Fibroblast of pulmonary artery (primary cell): ENCODE measurements at places on chromosomes 13 and 19.

GRCh38 chr19:10582091-10582490 lies 5.0 kb downstream of the AP1M2 start:
- DNase-seq, result no peak

- no peak for DNase-seq
Observed at GRCh38 chr13:46830405-46831005, 33.5 kb upstream of the ESD start.

- DNase-seq, result no peak
Observed at GRCh38 chr13:23730251-23730650, 158.9 kb downstream of the MIPEP start.

GRCh38 chr13:20422362-20422761 lies 103.3 kb downstream of the CRYL1 start:
- DNase-seq, result no peak

DNA sequence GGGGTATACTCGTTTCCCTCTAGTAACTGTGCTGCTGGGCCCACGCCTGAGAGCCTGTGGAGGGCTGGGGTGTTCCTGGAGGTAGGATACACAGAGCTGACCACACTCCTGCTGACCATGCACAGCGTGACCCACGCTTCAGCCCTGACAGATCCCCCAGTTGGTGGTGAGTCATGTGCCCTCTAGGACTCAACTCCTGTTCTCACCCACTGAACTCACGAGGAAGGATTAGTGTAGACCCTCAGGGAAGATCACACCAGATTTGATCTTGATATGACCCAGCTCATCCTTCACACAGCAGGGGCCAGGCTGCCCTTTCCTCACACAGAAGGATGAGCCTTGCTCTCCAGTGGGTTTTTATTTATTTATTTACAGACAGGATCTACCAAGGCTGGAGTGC lies 13.3 kb upstream of the ACP7 start:
- DNase-seq, result no peak

- DNase-seq, result no peak
Observed at GRCh38 chr19:28065026-28065425, 1147.9 kb downstream of the UQCRFS1 start.

GRCh38 chr13:110554946-110555345 lies 6.6 kb downstream of the RAB20 start:
- no peak for DNase-seq

DNA sequence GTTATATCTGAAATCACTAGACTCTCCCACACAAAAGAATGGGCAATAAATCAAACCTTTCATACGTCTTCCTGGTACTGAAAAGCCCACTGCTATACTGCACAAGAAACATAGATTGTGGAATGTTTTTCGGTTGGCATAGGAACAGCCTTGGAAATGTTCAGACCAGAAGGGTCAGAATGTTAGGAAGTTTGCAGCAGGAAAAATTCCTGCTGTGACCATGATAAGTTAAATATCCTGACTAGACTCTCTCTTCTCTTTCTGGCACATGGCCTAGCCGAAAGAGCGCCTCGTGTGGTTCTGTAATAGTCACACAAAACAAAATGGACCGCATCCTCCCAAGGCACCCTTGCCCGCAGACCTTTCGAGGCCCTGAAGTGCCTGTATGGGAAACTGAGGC lies 427.2 kb downstream of the COG6 start:
- DNase-seq, result peak; percentile 94

GRCh38 chr19:18756896-18757295 lies 34.2 kb downstream of the COMP start:
- DNase-seq, result no peak

DNA sequence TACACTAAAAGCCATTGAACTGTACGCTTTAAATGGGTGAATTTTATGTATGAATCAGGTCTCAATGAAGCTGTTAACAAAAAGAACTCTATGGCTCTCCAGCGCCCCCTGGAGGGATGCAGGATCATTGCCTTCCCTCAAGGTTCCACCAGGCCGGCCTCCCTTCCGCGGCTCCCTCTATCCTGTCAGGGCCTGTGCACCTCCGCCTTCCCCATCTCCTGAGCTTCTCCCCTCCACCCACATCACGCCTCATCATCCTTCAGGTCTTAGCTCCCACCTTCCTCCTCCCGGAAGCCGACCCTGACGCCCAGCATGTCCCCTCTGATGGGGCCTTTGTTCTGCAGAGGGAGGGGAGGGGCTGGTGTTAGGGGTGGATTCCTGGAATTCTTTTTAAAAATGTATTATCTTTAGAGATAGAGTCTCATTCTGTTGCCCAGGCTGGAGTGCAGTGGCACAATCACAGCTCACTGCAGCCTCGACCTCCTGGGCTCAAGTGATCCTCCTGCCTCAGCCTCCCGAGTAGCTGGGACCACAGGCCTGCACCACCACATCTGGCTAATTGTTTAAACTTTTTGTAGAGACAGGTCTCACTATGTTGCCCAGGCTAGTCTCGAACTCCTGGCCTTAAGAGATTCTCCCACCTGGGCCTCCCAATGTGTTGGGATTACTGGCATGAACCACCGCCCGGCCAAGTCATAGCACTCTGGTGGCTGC lies 27.7 kb downstream of the MEIS3 start:
- peak; percentile 79 for DNase-seq

- DNase-seq, result no peak
Observed at GRCh38 chr19:36112678-36113077, 1.7 kb downstream of the OVOL3 start.

GRCh38 chr13:40609972-40610726 lies 56.3 kb downstream of the FOXO1 start:
- DNase-seq, result no peak

DNA sequence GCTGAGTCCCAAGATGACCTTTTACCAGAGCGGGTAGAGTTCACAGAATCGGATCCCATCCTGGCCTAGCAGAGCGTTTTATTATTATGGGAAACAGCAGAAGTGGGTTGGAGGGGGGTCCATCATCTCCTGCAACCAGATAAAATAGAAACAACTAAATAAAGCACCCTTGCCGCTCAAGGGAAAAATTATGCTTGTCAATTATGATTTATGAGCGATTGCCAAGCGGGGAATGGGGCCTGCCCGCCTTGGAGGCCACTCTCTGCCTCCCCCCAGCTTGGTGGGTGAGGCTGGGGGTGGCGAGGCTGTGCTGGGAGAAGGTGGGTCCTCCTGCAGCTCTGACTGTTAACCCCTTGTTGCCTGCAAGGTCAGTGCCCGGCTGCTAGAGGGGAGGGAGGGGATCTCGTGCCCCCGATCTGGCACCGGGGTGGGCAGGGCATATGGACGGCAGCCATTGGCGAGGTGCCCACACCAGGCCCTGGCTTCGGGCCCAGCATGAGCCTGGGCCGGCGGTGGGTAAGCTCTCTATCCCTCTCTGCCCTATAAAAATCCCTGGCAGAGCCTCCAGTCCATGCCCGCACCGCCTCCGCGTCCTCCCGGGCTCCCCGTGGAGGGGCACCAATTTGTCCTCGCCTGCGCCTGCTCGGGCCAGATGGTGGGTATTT lies 129.1 kb downstream of the URI1 start:
- DNase-seq, result no peak

DNA sequence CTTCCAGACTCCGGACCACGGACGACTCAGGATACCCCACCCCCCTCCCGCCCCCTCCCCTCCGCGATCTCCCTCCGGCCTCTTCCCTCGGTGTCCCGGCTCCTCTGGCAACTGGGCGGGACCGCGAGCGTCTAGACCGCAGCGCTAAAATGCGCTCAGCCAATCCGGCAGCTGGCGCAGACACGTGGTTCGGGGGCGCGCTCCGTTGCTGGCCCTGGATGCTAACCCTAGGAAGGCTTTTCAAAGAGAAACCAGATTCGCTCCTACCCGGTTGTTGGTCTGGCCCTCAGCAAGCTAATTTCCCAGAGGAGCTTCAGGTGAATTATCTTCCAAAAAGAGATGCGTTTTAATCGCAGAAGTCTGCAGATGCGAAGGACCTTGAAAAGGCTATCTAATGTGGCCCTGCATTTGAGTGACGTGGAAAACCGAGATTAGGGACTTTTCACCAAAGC lies at the start of gene DZIP1:
Gene DZIP1 (minus strand): TSS at position 106 of the 452 bp plus-strand sequence. CDS start 2,677 bp downstream, outside the sequence.
- DNase-seq, result peak; percentile 88

GRCh38 chr19:55095260-55096060 lies 19.8 kb downstream of the EPS8L1 start:
- DNase-seq, result no peak

DNA sequence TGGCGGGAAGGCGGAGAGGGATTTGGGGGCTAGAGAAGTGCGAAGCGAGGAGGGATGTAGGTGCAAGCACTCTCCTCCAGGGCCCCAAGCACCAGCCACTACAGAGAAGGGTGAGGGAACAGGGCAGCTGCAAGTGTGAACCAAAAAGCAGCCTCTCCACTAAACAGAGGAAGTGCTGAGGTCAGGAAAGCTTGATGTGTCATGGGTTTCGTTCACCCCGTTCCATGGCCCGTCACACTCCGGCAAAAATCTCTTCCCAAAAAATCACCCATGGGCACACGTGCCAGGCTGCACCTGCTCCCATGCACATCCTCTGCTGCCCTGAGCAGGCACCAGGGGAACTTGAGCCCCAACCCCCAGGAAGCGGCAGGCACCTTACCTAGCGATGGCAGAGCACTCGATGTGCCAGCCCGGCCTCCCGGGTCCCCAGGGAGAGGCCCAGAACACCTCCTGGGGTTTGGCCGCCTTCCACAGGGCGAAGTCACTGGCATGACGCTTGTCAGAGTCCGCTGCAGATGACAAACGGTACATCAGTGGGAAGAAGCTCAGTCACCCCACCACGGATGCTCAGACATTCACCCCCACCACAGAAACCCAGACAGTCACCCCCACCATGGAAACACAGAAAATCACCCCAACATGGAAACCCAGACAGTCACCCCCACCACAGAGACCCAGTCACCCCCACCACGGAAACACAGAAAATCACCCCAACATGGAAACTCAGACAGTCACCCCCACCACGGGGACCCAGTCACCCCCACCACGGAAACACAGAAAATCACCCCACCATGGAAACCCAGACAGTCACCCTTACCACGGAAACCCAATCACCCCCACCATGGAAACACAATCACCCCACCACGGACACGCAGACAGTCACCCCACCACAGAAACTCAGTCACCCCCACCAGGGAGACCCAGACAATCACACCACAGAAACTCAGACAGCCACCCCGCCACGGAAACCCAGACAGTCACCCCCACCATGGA lies 29.0 kb downstream of the CARS2 start:
- DNase-seq, result no peak

DNA sequence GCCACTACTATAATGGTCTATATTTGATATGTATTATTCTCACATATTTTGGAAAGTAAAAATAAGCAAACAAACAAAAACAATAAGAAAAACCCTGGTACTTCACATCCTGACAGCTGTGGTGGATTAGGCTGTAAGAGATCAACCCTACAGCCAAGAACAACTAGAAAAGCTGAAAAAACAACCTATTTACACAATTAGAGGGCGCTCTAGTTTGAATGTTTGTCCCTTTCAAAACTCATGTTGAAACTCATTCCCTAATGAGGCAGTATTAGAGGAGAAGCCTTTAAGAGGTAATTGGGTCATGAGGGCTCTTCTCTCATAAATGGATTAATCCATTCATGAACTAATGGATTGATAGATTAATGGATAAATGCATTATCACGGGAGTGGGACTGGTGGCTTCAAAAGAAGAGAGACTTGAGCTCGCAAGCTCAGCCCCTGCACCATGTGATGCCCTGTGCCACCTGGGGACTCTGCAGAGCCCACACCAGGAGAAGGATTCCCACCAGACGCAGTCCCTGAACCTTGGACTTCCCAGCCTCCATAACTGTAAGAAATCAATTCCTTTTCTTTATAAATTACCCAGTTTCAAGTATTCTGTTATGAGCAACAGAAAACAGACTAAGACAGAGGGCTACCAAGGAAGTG lies 733.9 kb upstream of the ARGLU1 start:
- DNase-seq, result peak; percentile 31

DNA sequence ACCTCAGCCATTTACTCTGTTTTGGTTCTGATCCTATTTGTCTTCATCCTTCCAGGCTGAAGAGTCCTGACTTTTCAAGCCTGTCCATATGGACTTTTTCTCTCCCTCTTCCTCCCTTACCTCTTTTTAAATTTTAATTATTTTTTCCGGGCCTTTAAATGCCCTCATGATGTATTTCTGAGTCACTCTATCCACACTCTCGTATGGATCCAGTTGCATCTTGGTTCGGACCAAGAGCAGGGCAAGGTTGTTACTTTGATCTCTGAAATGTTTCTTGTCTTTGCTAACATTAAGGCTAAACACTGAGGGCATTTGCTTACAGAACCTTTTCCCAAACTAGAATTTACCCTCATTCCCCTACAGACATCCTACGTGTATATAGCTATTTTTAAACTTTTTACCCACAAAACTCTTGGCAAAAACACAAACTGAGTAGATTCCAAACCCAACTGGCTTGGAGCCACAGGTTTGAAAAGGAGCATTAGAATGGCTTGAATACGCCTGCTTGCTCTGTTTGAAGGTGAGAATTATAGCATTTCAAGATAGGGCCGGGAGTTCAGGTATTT lies 47.4 kb upstream of the SERPINE3 start:
- DNase-seq, result peak; percentile 48

DNA sequence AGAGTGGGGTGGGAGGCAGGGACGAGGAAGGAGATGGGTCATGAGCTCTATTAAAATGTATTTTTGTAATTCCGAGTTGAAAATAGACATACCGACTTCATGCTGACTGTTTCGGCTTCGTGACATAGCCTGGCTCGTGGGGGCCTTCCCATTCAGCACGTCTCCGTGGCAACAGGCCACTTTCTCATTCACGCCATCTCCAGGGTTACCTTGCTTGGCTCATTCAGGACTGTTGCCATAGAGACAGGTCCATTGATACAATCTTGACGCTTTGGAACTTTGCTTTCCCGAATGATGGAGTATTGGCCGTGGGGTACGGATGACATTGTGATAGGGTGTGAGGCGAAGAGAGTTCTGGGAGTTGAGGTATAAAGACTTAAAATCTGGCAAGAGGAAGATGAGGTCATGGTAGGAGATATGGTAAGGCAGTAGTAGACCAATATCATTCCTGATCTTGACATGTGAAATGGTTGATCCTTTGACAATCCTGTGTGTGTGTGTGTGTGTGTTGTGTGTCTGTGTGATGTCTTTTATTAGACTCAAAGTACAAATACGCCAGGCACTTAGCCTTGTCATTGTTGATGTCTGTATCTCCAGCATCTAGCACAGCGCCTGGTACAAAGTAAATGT lies 97.3 kb downstream of the CACNA1A start:
- no peak for DNase-seq

GRCh38 chr13:67069117-67069767 lies 160.9 kb downstream of the PCDH9 start:
- DNase-seq, result no peak

- DNase-seq, result no peak
Observed at GRCh38 chr13:77583581-77583980, 48.1 kb downstream of the SCEL start.

GRCh38 chr13:35767256-35767976 lies 290.9 kb upstream of the MAB21L1 start:
- DNase-seq, result no peak

- no peak for DNase-seq
Observed at GRCh38 chr13:92221916-92222315, 823.5 kb downstream of the GPC5 start.

GRCh38 chr13:101514695-101515275 lies 62.3 kb downstream of the ITGBL1 start:
- DNase-seq, result peak; percentile 76

DNA sequence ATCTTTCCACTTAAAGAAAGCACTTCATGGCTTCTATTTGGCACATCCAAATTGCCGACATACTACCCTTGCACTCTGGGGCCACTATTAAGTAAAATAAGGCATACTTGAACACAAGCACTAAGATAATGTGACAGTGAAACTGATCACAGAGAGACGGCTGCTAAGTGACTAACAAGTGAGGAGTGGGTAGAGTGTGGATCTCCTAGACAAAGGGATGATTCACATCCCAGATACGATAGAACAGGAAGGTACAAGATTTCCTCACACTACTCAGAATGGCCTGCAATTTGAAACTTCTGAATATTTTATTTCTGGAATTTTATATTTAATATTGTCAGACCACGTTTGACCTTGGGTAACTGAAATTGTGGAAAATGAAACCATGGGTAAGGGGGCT lies 1721.8 kb upstream of the SPRY2 start:
- DNase-seq, result peak; percentile 1
